Stimulated activated CD8-positive, alpha-beta memory T cell treated with anti-CD3 and anti-CD28 coated beads, Interleukin-15, amount 100 ng/mL, for 48 hours (primary cell): ENCODE measurements at places on chromosomes 3 and 15.

DNA sequence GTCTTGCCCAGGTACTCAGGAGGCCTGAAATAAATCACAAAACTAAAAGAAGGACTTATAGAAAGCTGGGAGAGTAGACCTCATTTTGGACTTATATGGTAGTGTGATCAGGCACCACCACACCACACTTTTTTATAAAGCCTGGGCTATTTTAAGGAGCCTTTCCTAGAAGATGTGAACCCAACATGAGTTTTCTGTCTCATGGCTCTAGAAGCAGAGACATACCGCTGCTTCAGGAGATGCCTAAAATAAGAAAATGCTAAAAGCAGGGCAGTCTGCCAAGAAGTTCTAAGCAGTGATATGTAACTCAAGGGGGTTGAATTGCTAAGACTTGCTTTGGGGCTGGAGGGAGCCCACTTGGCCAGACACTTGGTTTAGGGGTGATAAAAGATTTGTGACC, 49.6 kb downstream of the SUMF1 start:
- no peak for DNase-seq

DNA sequence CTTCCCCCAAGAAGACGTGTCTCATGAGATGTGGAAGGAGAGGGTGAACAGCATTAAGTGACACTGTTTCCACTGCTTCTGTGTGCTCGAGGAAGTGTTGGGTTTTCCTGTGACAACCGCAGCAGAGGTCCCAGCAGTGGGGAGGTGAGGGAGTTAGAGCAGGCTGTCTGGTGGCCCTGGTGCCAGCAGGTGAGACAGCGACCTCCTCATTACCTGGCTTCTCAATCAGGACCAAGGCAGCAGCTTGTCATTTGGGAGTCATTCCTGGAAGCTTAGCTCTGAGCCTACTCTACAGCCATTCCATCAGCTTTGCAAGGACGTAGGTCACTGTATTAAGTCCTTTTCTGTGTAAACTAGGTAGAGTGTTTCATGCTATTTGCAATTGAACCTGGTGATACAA, 63.3 kb upstream of the RGMA start:
- DNase-seq = no peak

DNA sequence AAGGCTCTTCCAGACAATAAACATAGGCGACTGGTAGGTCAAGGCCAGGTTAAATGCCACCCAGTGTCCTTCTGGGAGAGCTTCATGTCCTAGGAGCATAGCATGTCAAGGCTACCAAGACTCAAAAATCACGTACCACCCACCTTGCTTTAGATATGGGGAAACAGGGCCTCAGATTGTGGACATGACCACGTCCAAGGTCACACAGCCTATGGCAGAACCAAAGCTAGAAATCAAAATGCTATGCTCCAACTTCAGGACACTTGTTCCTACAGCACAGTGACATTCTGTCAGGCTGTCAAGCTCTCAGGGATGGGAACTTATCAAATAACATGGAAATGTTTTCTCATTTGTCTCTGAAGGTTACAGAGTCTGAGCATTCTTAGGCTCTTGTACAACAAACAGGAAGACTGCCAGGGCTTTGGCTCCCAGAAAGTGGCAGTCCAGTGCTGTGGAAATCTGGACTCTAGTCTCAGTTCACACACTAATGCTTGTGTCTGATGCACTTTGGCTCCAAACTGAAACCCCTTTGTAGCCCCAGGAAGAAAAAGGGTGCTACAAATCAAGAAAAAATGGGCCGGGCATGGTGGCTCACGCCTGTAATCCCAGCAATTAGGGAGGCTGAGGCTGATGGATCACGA, 170.4 kb upstream of the LPP start:
- DNase-seq = no peak

DNA sequence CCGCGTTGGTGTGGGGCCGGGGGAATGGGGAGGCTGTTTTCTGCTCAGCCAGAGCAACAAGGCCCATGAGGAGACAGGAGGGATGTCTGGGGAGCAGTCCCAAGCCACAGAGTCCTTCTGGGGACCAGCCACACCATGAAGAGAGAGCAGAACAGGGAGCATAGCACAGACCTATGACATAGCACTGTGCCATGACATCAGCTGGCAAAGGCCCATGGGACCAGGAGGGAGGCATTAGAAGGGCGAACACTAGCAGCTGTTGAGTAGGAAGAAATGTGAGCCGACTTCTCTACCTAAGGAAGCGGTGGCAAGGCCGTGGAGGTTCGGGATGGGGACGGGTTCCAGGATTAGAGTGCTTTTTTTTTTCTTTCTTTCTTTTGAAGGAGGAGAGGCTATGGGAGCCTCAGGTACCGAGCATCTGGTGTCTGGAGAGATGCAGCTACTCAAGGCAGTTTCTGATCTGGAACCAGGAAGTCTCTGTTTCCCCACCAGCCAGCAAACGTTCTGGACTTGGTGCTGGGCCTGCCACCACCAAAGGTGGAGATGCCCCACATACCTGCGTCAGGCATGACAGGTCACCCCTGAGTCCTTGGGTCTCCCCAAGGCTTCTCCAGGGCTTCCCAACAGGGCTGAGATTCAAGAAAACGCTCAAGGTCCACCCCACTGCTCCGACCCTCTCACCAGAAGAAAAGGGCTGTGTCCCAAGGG, 77.3 kb upstream of the CGNL1 start:
- DNase-seq = no peak

DNA sequence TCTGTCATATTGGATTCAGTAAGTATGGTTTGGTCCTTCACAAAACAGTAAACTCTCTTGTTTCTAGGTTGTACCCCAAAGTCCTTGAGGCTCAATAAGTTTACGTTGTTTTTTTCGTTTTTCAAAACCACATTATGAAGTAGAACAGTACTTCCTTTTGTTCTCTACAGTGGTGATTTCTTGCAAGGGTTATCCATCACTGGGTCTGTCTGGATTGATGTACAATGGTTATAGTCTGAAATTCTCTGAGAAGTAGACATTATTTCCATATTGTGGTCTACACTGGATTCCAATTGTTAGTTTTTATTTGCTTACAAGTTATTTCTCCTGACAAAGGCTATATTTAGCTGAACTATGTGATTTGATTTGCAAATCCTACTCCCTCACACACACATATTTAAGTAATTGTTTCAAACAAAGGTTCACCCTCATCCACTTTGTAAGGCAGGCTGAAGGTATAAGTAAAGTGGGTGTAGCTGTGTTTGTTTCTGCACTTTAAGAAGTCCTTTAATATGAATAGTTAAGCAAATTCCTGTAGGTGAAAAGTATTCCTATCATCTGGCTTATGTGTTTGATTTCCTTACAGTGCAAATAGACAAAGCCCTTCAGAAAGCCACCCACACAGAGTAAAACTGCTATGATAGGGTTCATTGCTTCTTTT, 64.2 kb upstream of the MME start:
- DNase-seq = no peak

DNA sequence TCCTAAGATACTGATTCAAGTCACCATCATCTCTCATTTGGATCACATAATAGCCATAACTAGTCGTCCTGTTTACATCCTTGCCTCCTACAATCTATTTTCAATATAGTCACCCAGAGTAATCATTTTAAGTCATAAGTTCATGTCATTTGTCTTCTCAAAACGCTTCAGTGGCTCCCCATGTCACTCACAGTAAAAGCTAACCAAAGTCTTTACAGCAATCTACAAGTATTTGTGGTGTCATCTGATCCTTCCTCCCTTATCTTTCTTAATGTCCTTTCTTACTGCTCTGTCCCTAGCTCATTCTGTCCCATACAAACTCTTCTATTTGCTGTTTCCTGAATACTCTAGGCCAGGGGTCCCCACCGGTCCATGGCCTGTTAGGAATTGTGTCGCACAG, 28.8 kb downstream of the GBE1 start:
- DNase-seq = no peak
